Cortex of kidney (tissue), 1 donor: ENCODE measurements at places on chromosomes 13 and 19.

- no peak for DNase-seq
Observed at GRCh38 chr13:102846261-102847015, 606 bp downstream of the ERCC5 start.

- no peak for DNase-seq
Observed at GRCh38 chr19:55283548-55284377, at the start of gene BRSK1. TSS of gene BRSK1 (plus strand) at chr19:55283997. CDS start at chr19:55284443, 446 bp downstream.

DNA sequence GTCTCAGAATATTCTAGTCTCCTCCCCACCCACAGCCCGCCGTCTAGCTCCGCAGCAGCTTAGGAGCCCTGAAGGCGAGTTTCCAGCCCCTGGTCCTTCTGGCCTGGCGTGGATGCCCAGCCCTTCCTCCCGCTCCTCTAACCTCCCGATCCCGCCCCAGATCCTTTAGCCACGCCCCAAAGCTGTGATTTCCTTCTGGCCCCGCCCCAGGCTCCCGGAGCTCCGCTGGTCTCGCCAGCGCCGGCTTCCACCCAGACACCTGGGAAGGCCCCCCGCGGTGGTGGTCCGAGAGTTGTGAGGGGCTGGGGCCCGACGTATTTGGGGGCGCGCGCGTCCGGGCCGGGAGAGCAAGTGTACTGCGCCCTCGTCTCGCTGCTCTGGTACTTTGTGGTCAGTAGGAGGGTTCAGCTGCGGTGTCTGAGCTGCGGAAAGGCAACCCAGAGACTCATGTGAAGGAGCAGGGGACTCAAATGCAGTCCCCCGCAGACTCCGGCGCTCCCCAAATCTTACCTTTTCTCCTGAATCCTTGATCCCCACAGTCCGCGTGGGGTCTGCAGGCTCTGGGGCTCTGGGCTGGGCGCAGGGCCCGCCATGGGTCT is at the start of gene CGB7:
Gene CGB7 (minus strand): TSS at position 114 of the 599 bp plus-strand sequence. CDS start 2,374 bp downstream, outside the sequence.
- DNase-seq: no peak

DNA sequence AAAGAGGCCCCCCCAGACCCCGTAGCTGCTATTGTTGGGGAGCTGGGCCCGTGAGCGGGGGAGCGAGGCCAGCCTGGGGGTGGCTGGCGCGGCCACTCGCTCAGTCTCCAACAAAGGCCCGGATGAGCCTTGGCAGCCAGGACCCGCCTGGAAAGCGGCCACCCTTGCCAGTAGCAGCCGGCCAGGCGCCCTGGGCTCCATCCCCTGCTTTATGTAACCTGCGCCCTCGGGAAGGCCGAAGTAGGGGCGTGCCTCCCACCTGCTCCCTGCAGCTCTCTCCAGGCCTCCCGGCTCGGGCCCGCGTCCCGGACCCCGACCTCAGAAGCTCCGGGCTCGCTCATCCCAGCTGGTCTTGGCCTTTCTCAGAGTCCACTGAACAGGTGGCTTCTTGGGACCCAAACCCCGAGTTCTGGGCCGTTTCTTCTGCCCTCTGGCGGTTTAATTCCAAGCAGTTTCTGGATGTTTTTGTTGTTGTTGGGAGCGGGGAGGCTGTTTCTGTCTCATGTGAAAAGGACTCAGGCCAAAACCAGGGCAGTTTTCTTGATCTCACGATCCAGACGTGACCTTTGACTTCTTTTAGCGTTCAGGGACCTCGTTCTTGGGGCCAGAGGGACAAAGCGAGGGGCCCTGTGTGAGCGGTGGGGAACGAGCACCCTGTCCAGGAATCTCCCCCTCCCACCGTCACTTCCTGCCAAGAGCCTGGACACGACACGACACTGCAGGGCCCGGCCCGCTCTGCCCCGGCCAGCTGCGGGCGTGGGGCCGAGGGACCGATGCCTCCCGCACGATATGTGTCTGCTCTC is 1.2 kb downstream of the CDC34 start:
- no peak for DNase-seq

- no peak for DNase-seq
Observed at GRCh38 chr13:74066937-74067336, 67.3 kb downstream of the KLF12 start.
